ENCODE measurements at places on chromosomes 3 and 15. TPM values are rescaled to one million over a fixed set of nuclear protein-coding genes. Genes with fewer than 3 reads are reported as not detected.

DNA sequence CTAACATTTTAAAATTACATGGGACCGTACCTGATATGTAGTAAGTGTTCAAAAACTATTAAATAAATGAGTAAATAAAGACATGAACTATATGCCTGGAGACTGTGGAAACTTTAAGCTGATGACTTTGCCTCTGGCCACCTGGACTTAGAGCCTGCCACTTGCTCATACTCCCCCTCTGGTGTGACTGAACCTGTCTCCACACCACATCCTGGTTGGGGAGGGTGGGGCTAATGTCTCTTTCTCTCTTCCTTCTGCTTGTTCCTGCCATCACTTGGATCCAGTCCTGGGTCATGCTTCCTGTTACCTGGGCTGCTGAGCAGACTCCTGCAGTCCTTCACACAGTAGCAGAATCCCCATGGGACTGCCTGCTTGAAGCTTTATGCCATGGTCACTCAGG lies 8.2 kb upstream of the TMEM158 start:
- DNase-seq = peak; percentile 40

GRCh38 chr3:161423911-161424522 lies 52.7 kb upstream of the SPTSSB start:
- DNase-seq = peak; percentile 86

GP5 gene
- total RNA-seq = not detected

- DNase-seq = no peak
Measured at GRCh38 chr3:32120471-32120870, 14.1 kb downstream of the GPD1L start.

DNA sequence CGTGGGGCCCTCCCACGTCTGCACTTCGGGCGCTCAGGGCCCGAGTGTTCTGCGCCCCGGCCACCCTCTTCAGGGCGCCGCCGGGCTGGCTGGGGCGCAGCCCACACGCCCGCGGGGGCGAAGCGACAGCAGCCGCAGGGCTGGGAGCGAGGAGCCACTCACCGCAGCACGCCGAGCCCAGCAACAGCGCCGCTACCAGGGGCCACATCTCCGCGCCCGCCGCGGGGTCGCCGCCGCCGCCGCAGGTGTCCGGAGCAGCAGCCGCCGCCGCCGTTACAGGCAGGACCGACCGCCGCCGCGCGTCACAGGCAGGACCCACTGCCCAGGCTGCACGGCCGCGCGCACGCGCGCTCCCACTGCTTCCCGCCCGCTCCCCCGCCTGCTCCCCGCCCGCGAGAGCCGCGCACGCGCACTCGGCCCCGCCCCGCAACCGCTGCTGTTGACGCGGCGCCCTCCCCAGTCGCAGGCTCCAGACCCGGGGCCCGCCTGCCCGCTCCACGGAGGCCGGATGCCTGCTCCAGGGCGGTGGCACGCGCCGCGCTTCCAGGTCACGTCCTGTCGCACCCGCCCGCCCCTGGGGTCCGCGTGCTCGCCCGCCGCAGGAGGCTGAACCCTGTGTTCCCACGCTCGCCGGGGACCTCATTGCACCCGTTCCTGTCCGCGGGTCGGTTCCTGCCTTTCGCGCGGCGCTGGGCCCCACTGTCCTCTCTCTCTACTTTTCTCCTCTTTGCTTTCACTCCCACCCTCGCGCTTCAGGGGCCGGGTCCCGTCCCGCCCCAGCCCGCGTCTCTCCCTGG lies at the start of gene CD47:
TSS of gene CD47 (minus strand) at position 331 of the 797 bp plus-strand sequence. CDS start at position 208, 123 bp downstream.
- DNase-seq = peak; percentile 92

- no peak for DNase-seq
Measured at GRCh38 chr15:78399091-78399490, 38.9 kb upstream of the IREB2 start.

MST1 gene
- 2.8 TPM for total RNA-seq

- DNase-seq = no peak
Measured at GRCh38 chr3:135621184-135621920, 344.2 kb upstream of the PPP2R3A start.

RARB gene
- total RNA-seq = not detected

DNA sequence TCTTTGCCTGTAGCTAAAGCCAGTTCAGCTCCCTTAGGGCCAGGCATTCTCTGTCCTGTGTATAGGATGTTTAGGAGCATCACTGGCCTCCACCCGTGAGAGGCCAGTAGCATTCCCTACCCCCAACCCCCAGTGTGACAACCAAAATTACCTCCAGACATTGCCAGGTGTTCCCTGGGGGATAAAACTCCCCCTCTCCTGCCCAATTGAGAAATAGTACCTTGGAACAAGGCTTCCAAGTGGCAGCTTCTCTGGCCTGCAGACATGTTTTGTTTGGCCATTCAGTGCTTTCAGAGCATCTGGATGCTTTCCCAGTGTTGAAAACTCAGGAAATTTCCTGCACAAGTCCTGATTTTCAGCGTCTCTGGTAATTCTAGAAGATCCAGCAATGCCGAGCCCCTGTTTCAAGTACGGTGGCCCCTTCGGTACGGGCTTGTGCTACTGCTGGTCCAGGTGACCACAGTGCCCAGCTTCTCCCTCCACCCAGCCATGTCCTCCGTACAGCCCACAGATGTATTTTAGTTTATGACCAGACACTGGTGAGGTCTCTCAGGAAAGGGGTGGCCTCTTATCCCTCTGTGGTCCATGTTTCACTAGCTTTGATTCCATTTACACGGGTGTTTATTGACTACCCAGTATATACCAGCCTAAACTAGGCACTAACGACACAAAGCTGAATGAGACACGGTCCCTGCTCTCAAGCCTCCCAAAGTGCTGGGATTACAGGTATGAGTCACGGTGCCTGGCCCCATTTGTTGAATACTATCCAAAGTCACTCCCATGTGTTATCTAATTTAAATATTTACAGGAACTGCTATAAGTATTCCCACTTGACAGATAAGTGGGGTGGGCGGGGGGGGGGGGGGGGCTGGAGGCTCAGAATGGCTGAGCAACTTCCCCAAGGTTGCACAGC lies 125.4 kb upstream of the RAD18 start:
- peak; percentile 71 for DNase-seq

PPARG gene
- total RNA-seq = 208 TPM

GRCh38 chr3:141272906-141273662 lies 41.5 kb downstream of the PXYLP1 start:
- DNase-seq = no peak

SCAANT1 gene
- total RNA-seq = not detected

GRCh38 chr15:41263891-41264351 lies 32.9 kb downstream of the CHP1 start:
- no peak for DNase-seq

GRCh38 chr15:63451671-63452315 lies 52.6 kb upstream of the USP3 start:
- DNase-seq = no peak

DNA sequence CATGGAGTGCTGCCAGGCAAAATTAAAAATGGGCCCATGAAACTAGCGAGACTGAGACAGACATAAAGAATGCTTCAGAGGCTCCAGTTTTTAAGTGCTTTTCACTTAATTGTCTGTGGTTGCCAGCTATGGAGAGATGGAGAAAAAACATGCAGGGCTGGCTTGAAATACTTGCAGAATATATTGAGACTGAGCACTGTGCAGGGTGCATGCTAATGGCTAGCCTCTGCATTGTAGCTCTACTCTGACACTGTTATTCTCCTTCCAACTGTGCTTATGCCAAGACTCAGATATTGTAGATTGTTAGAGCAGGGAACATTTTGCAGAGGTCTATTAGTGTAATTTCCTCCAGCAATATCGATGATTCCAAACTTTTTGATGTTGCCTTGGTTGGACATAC lies 735.0 kb downstream of the PDCD6IP start:
- no peak for DNase-seq

DNA sequence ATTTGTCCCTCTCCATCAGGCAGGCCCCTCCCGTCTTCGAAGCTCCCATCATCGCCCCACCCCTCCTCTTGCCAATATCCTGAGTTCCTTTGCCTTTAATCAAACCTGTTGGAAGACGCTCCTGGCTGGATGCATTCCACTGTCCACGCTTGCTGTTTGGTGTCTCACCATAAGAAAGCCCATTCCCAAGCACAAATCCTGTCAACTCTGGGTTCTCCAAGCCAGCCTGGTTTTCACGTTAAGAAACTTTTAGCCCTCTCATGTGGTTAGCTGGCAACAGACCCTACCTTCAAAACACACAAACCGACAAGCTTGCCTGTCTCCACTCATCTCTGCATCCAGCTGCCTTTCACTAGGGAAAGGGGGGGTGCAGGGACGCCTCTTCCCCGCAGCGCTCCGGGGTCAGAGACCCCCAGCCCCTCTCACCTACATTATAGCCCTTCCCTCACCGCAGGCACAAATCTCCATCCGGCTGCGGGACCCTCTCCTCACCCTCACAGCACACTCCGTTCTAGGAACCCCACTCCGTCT lies 1.1 kb downstream of the GORASP1 start:
- peak; percentile 46 for DNase-seq

DNA sequence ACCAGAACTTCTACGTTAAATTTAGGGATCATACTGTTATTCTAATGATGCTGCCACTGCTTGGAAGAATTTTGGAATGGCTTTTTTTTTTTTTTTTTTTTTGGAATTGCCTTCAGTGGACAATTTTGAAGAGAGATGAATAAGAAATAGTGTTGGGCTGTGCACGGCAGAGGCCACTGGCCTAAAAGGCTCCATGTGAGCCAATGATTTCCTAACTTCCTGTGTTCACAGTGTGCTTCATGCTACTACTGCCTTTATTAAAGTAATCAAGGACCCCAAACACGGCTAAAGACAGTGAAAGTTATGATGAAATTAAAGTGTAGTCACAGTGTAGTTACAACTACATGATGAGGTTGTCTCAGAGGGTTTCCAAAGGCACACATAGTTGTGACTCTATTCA lies 100.8 kb upstream of the TNFAIP8L3 start:
- no peak for DNase-seq

DNA sequence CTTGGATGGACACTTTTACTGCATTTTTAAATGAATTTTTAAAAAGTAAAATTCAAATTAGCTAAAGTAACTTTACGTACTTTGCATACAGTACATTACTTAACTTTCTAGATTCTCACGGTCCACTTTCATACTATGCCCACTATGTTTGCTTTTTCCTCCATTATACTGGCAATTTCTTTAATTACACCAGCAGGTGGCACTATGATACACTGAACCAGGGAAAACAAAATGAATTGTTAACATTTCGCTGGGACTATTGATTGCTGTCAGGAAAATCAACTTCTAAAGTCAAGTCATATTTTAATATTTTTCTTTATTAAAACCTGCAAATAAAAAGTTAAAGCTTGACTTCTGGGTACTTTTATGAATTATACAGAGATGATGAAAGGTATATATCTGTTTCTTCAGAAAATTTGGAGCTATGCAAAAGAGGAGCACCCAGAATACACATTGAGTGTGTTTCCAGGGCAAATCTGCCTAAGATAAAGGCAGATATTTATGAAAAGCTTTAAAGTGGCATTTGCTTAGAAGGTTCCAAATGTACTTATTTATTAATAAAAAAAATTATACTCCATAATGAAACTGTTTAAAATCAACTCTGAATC lies 21.8 kb upstream of the POU1F1 start:
- peak; percentile 80 for DNase-seq

GRCh38 chr3:195183071-195183776 lies 87.7 kb downstream of the XXYLT1 start:
- no peak for DNase-seq

- DNase-seq = no peak
Measured at GRCh38 chr15:50107591-50108408, 11.2 kb downstream of the ATP8B4 start.

- DNase-seq = no peak
Measured at GRCh38 chr3:160831401-160831800, 75.4 kb downstream of the PPM1L start.

PPP1R14D gene
- total RNA-seq = 0.33 TPM

DNA sequence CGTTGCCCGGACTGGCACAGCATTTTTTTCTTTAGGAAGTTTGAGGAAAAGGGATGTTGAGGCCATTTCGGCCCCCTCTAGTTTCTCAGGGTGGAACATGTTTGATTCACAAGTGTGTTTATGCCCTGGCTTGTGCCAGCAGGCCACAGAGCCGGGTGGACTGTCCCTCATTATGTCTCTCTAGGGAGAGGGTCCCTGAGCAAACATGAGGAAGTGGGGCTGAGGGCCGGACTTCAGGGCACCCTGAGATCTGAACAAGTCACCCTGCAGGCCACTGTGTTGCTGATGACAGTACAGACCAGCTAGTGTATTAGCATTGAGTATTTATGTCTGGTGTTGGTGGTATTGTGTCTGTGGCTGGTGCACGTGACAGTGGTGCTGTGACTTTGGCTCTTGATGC lies 34.9 kb downstream of the RNU5B-1 start:
- no peak for DNase-seq

GUCA1C gene
- total RNA-seq = not detected

- no peak for DNase-seq
Measured at GRCh38 chr3:177055605-177056571, 141.4 kb downstream of the TBL1XR1 start.

DNA sequence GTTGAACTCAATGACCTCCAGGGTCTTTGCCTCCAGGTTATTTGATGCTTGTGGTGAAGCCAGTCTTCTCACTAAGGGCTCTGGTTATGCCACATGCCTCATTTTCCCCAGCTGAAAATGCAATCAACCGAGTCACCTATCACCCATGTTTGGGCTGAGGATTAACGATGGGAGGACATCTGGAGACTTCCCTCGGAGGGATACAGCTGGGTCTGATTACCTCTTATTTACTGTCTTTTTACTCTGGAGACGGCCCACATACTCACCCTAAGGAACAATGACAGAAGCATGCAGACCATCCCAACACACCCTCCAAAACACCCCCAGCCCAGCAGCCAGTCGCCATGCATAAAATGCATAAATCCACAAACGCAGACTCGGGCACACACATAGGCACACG lies 187.4 kb downstream of the OPA1 start:
- no peak for DNase-seq

BSN gene
- total RNA-seq = 0.92 TPM

MCF2L2 gene
- 3.9 TPM for total RNA-seq

- peak; percentile 68 for DNase-seq
Measured at GRCh38 chr15:95291898-95292472, 1038.5 kb upstream of the NR2F2 start.

GRCh38 chr3:150912501-150912900 lies 7.3 kb upstream of the MINDY4B start:
- no peak for DNase-seq

DNA sequence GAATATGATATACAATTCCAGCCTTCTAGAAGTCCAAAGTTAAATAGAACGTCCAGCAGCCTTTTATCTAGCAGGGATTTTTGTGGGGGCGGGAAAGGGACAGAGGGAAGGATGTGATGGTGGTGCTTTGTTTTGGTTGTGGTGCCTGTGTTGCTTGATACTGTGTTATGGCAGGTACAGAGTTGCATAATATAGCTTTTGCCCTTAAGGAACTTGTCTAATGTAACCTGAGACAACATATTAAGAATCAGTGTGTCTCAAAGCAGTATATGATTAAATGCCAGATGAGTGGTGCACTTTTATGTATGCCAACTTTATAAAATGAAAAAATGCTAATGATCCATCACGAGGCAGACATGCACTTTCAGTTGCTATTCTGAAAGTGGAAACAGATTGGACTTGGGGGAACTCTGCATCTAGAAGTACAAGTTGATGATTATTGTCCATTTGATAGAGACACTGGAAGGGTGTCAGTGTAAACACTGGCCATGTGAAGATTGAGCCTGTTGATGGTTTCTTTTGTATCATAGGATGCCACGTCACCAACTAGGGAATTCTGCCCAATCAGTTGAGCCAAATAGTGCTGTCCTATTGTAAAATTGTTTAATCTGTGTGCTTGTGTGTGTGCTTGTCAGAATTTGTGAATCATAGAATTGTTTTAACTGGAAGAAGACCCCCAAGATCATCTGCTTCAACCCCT lies 23.0 kb downstream of the NEO1 start:
- DNase-seq = no peak

CPNE9 gene
- total RNA-seq = 0.07 TPM

- no peak for DNase-seq
Measured at GRCh38 chr15:32119694-32120330, 89.5 kb downstream of the CHRNA7 start.

MCCC1 gene
- total RNA-seq = 26.3 TPM

GRCh38 chr15:84859144-84859543 lies 25.3 kb upstream of the SLC28A1 start:
- peak; percentile 98 for DNase-seq
